Foreskin fibroblast (primary cell): ENCODE measurements at places on chromosomes 4 and X.
A peak's percentile ranks its signal among the peaks of the same experiment; 100 is the strongest.

- DNase-seq: no peak
These were observed 143.1 kb upstream of the BCOR start for GRCh38 chrX:40240844-40241243.

- no peak for DNase-seq
These were observed 32.7 kb upstream of the WFS1 start for GRCh38 chr4:6236816-6237390.

DNA sequence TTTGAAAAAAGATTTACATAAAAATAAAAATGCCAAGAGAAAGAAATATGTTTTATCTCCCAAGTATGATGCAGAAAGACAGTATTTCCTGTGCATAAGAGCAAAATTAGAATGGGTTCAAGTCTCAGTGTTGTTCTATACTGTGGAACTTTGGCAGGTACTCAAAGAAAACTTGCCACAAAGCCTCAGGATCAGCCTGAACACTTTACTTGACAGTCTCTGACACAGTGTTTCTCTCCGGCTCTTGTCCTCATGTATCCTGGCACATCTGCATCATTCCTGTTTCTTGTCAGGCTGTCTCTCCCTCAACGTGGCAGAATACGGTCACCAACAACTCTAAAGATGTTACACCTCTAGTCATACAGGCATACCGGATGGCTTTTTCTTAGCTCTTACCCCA, 273.7 kb downstream of the ARHGAP24 start:
- DNase-seq: no peak

GRCh38 chr4:56762484-56763250, 58.8 kb downstream of the SPINK2 start:
- DNase-seq: no peak

- DNase-seq: peak; percentile 63
These were observed 33.7 kb upstream of the MSL3 start for GRCh38 chrX:11724122-11725017.

GRCh38 chrX:101619364-101619763, 1.6 kb upstream of the ARMCX6 start:
- no peak for DNase-seq

DNA sequence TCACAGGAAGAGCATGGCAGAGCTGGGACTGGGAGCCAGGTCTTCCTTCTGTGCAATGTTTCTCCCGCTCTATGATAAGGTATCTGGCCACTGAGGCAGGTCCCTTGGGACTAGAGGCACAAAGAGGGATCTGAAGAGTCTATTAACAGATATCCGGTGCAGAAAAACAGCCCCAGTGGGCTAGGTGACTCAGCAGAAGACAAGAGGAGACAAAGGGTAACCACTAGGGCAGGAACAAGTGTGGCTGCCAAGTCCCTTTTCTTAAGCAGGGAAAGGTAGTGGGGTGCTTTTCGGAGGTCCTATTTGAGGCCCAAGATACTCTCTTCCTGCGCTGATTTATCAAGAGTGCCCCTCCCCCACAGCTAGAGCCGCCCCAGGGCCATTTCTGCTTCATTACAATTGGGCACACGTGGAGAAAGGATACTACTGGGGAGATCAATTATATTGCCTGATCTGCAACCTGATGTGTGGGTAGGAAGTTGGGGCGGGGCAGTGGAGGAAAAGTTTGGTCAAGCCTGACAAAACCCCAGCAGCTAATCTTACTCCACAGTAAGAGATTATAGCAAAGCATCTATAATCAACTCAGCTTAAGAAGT, at the start of gene DGAT2L6:
DGAT2L6 (plus strand) TSS at position 546 of the 596 bp plus-strand sequence. CDS start 100 bp downstream, outside the sequence.
- DNase-seq: no peak

- no peak for DNase-seq
These were observed 27.3 kb upstream of the PHEX start for GRCh38 chrX:22004866-22005265.

GRCh38 chrX:129791961-129792570, 12.3 kb downstream of the SASH3 start:
- no peak for DNase-seq

DNA sequence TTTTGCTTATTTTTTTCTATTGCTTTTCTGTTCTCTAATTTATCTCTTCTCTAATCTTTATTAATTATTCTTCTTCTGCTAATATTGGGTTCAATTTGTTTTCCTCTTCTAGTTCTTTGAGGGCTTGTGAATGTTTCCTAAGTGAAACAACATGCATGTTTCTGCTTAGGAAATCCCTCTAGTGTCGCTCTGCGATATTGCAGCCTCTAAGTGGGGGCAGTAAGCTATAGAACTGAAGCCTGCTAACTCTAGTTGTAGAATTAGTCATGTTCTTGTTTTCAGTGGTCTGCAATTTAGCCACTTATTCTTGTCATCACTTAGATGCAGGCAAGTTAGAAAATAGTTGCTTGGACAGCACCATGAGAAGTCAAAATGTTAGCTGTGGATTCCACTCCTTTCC, 222.6 kb downstream of the SPIN4 start:
- peak; percentile 1 for DNase-seq

- DNase-seq: peak; percentile 51
These were observed 6.4 kb downstream of the ELK1 start for GRCh38 chrX:47643926-47644325.

- DNase-seq: no peak
These were observed 20.6 kb downstream of the F8 start for GRCh38 chrX:155001873-155002272.

- DNase-seq: no peak
These were observed 84.3 kb downstream of the TRAM1L1 start for GRCh38 chr4:117001077-117001476.

- no peak for DNase-seq
These were observed 963.3 kb upstream of the GRIA3 start for GRCh38 chrX:122220644-122221373.

DNA sequence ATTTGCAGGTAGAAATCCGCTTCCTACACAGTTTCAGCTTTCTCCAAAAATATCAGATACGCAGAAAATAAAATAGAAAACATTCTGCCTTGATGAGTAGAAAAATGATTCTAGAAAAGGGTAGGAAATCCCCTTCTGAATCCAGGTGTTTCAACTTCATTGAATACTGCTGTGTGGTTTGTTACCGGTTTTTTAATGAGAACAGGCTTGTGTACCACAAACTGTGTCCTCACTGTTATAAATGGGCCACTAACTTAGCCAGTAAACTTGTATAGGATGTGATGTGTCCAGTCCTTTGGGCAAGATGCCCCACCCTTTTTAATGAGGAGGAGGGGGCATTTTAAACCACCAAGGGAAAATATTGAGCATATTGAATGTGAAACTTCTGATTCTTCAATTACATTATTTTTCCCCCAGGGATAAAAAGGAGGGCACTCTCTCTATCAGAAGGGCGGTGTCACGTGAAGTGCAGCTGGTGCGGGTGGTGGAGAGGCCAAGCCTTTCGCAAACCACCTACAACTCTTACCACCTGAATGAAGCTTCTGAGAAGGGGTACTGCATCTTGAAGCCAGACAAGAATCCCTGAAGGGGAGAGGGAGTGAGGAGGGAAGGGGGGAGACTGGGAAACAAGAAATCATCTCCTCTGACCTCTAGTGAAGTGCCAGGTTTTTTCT, 4.5 kb downstream of the CXXC4 start:
- no peak for DNase-seq

DNA sequence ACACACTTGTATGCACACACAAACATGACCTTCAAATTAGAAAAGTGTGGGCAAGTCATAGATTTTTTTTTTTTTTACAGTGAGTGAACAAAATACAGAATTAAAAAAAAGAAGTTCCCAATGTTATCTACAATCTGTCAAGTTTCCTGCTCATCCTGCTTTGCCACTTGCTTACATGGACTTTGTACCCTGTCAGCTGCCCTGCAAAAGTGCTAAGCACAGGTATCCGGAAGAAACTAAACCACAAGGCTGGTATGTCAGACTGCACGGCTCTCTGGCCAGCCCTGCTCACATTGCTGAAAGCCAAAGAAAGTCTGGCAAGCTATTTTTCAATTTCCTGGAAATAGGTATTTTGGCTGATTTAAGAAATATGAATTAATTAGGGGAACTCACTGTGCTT, 38.9 kb upstream of the BCLAF3 start:
- DNase-seq: no peak

DNA sequence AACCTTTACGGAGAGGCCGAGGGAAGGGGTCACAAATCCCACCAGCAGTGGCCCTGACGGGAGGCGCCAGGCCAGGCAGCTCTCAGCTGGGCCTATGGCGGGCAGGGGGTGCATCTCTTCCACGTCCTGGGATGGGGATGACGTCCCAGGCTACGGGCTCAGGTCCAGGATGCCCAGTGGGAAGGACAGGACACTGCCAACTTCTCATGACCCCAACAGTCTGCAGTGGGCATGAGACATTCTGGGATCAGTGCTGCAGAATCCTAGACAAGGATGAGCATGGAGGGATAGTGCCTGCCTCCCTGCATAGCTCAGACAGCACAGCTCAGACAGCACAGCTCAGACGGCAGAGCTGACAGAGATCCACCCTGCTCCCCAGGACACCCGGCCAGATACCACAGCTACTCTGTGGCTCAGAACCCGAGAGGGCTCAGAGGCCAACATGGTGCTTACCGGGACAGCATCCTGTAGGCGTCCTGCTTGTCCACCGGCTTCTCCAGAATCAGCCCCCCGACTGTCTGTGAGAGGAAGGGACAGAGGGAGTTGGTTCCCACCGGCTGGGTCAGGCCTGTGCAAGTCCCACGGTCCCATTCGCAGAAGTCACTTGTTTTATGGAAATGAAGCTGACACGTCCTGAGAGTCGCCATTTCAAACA, 17.3 kb downstream of the ASMTL start:
- no peak for DNase-seq

- DNase-seq: no peak
These were observed 126.7 kb upstream of the AGA start for GRCh38 chr4:177568931-177569330.

GRCh38 chr4:99921174-99921573, 25.2 kb downstream of the DNAJB14 start:
- DNase-seq: no peak

DNA sequence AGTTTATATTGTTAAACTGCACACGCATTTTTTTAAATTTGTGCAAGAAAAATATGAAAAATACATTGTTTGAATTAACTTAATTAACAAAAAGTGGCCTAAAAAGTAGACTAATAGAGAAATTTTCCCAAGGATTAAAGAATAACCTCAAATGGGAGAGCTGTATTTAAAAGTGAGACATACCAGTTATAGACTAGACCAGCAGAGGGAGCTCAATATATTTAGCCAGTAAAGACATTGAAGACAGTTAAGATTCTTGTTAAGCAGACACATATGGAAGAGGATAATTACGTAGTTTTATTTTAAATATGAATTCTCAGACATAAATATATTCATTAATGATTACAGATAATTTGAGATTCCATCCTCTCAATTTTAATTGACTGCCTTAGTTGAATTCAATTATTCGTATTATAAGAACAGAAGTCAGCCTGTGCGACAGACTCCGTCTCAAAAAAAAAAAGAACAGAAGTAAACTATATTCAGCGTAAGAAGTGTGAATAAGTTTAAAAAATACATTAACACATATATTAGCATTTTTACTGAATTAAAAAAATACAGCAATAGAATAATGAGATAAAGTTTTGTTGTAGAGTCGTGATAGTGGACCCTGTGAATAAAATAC, 64.8 kb downstream of the GLRA3 start:
- peak; percentile 0 for DNase-seq

- no peak for DNase-seq
These were observed 132.5 kb downstream of the SORBS2 start for GRCh38 chr4:185679523-185679922.

DNA sequence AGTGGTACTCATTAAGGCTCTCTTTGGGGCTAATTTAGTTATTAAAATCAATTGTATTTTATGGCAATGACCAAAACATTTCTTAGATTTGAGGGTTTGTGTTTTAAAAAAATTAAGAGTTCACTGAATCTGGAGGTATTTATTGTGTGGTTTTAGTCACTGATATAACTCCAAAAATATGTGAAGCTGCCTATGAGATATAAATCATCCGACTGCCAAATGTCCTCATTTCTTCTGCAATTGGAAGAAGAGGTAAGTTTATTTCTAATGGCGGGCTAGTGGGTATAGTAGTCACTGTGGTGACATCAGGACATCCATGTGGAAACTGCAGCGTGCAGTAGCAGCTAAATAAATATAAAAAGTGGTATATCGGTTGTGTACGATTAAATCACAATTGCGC, 205.5 kb downstream of the MID1 start:
- peak; percentile 16 for DNase-seq

DNA sequence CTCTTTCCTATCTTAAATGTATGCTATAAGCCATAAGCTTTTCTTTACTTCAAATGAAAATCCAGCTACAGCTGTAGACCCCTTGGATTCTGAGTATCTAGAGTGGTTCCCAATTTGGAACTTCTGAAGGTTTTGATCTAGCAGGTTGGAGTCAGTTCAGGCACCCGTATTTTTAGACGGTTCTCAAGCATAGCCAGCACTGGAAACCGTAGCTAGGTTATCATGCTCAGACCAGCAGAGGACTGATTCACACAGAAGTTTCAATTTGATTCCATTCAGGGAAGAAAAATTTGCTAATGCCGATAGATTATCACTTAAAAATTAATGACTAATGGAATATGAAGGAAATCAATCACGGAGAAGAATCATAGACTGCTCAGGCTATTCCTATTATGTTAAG, 11.2 kb downstream of the PPAT start:
- DNase-seq: no peak

- DNase-seq: no peak
These were observed 635.9 kb upstream of the FRG1 start for GRCh38 chr4:189304809-189305208.

- no peak for DNase-seq
These were observed 654.8 kb upstream of the CPEB2 start for GRCh38 chr4:14347526-14347925.

- DNase-seq: no peak
These were observed 206.2 kb downstream of the TENM3 start for GRCh38 chr4:182449186-182449929.

GRCh38 chr4:96637971-96638412, 798.1 kb downstream of the PDHA2 start:
- no peak for DNase-seq

- DNase-seq: peak; percentile 47
These were observed 28.2 kb downstream of the PHKA1 start for GRCh38 chrX:72685810-72686456.

DNA sequence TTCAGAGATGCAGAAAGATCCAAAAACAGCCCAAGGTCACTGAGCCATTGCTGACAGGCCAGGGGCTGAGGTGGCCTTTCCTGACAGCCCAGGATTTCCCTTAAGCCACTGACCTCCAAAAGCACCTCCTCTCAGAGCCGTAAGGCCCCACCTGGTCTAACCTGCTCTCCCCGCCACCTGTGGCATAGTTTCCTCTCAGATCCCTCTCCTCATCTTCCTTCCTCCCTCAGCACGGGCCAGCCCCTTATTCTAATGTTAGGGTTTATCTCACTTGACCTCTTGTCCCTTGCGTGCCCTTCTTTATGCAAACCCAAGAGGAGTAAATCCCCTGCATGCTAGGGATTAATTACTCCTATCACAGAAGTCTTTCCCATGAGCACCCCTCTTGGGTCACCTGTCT, 113.0 kb downstream of the RBM47 start:
- no peak for DNase-seq

DNA sequence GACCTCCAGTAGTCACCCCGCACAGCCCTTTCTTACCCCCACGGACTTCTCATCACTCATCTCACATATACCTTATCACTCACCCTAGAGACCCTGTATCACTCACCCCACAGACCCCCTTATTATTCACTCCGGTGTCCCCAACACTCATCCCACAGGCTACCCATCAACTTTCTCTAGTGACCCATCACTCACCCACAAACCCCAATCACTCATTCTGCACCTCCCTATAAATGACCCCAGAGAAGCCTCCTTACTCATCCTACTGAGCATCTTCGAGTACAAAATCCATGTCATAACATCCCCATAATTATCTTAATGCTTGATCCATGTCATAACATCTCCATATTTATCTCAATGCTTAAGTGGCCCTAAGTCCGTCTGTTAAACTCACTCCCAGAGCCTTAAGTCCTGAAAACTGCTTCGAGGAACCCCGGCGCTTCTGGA, 934 bp downstream of the ZNF41 start:
- no peak for DNase-seq
